ENCODE measurements at places on chromosomes 12 and 14.

DNA sequence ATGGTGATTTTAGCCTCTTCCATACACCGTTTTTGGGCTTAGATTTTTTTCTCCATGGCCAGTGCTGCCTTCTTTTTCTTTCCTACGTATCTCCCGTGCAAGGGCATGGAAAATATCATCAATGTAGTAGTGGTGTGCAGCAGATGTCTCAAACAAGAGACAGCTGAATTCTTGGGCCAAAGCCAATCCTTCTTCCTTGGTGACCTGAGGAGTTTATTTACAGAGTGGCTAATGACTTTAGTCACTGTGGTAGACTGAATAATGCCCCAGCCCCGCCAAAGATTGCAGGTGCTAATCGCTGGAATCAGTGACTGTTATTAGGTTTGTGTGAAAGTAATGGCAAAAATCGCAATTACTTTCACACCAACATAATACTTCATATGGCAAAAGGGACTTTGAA lies 235.5 kb upstream of the NOS1 start:
- DNase-seq: no peak

GRCh38 chr12:57741844-57742738 lies 2.7 kb upstream of the TSPAN31 start:
- DNase-seq: no peak

GRCh38 chr14:53963320-53964227 lies 6.9 kb upstream of the BMP4 start:
- DNase-seq: no peak

GRCh38 chr12:15831315-15831978 lies 42.3 kb upstream of the EPS8 start:
- no peak for DNase-seq

DNA sequence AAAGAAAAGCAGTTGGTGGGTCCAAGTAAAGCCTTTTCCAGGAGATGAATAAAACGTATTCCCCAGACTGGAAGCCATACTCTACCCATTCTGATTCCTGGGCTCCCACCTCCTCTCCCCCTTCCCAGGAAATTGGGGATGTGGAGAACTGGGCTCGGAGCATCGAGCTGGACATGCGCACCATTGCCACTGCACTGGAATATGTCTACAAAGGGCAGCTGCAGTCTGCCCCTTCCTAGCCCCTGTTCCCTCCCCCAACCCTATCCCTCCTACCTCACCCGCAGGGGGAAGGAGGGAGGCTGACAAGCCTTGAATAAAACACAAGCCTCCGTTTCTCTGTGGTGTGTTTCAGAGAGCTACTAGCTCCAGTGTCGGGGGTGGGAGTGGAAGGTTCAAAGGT lies 822 bp upstream of the RDH5 start:
- no peak for DNase-seq

- DNase-seq: no peak
These were observed 890 bp downstream of the AVPR1A start for GRCh38 chr12:63149909-63150712.

DNA sequence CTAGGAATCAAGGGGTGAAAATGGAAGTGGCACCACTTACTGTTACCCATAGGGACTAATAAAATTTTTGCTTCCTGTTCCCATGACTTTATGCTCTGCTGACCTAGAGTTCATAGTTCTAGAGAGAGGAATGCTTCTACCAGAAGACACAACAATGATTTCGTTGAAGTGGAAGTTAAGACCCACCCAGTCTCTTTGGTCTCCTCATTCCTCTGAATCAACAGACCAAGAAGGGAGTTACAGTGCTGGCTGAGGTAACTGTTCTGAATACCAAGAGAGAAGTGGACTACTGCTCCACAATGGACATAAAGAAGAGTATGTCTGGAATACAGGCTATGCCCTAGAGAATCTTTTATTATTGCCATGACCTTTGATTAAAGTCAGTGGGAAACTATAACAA lies 23.5 kb upstream of the DYRK2 start:
- no peak for DNase-seq

- no peak for DNase-seq
These were observed 113.1 kb downstream of the TRAFD1 start for GRCh38 chr12:112238441-112238840.

DNA sequence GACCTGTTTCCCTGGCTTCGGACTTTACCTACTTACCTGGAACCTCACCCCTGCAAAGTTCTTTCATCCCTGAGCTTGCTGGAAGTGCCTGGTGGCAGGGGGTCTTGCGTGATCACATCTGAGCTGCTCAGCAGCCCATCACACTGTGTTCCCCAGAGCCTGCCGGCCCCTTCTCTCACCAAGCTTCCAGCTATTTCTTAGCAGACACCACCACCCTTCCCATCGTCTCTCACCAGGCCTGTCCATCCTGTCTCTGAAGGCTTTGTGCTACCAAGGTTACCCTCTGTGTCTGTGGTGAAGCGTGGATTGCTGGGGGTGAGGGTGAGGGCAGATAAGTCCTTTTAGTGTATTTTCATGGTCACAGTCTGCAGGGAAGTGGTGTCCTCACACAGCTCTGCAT lies 78.8 kb upstream of the NRXN3 start:
- DNase-seq: no peak

DNA sequence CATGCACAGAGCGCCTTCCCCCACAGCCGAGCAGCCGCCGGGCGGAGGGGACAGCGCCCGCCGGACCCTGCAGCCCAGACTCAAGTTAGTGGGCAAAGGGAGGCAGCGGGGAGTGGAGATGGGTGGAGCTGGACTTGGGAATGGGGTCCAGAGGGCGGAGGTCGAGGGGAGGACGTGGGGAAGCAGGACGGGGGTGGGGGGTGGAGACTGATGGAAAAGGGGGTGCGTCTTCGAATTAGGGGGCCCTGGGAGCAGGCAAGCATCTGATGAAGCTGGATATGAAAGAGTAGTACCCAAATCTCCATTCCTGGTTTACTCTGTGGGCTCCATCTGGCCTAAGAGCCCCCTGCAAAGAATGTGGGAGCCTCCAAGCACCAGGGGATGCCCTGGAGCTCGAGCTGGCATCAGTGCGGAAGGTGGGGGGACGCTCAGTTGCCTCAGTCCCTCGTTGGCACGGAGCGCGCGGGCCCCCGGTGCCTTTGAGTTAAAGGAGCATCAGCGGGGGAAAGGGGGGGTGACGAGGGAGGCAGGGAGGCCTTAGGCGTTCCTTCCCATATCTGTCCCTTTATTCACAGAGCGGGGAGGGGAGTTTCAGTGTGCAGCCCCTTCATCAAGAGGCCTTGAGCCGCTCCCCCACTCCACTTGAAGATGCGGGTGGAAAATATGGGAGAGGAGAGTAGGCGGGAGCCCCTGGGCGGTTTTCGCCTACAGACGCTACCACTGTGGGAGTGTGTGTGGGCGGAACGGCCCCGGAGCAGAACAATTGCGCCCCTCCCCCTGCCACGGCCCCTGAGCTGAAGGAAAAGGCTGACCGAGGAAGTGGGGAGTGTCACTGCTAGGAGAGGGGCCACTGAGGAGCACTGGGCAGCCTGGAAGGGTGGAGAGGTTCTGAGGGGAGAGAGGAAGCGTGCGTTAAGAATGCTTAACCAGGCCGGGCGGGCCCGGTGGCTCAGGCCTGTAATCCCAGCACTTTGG lies 644 bp downstream of the NAB2 start:
- peak; percentile 62 for DNase-seq

DNA sequence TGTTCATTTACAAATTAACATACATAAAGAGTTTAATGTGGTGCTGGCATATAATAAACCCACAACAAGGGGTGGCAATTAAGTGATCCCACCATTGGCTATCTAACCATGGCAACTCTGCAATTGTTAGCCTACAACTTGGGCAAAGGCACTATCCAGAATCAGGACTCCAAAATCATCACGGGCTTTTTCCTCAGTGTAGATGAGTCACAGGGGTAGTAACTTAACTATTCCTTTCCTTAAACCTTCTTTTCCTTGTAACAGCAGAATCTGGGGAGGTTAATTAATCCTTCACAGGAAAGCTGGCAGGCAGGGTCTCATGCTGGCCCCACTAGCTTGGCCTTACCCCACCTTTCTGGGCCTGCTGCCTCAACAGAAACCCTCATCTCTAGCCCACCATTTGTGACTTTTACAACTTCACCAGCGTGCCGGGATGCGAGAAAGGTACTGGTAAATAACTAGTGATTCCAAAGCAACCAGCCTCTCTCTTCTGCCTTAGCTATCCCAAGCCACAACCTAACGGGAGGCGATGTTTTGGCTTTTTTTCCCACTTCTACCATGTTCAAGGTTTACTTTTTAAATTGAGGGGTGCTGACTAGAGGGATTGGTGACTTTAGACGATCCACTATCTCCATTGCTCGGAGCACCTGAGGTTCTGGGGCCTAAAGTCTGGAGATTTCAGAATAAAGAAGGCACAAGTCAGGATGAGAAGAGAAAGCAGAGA lies 744 bp downstream of the ATP5MC2 start:
- no peak for DNase-seq

GRCh38 chr12:105761075-105761474 lies 377.7 kb downstream of the NUAK1 start:
- no peak for DNase-seq

DNA sequence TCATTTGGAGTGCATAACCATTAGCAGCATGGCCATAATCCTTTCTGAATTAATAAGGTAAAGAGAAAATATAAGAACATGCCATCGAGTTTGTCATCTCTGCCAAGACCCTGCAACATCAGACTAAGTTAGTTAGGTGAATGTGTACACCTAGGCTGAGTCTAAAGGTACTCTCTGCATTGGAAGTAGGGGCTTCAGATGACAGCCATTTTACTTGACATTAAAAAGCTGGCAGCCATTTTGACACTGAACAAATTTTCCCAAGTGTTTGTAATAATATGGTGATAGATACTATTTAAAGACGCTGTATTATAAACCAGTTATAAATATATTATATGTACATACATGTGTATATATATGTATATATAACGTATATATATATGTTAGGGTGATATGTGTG lies 79.0 kb downstream of the SUDS3 start:
- DNase-seq: no peak

GRCh38 chr14:64212666-64213065 lies 81.5 kb downstream of the ESR2 start:
- DNase-seq: no peak

GRCh38 chr12:48782457-48783395 lies 6.2 kb downstream of the ADCY6 start:
- no peak for DNase-seq

DNA sequence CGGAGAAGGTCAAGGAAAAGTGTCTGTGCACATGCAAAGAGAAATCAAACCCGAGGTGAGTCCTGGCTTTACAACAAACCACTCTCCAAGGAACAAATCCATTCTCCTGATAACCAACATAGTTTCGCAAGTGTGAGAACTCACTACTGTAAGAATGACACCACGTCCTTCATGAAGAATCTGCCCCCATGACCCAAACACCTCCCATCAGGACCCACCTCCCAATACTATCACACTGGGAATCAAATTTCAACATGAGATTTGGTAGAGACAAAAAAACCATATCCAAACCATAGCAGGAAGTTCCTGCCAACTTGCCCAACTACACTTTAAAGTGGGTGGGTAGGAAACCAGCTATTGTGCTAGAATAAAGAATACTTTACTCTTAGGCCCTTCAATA lies 2.4 kb upstream of the ERC1 start:
- no peak for DNase-seq

DNA sequence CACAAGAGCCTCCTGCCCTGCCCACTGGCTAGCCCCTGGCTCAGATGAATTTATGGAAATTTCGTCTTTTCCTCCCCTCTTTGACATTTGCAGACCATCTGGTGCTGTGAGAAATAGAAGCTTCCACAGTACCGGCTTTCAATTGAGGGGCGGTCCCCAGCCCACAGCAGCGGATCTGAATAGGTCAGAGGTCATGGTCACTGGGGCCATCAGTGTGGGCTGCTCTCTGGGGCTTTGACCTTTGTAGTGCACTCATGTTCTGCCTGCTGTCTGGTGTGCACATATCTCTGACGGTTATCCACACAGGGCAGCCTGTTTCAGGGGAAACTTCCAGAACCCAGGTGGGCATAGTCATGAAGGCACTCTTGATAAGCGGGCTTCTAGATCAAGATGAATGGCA lies 2.5 kb upstream of the RFLNA start:
- no peak for DNase-seq

GRCh38 chr12:39752482-39753137 lies 133.0 kb upstream of the ABCD2 start:
- DNase-seq: no peak

DNA sequence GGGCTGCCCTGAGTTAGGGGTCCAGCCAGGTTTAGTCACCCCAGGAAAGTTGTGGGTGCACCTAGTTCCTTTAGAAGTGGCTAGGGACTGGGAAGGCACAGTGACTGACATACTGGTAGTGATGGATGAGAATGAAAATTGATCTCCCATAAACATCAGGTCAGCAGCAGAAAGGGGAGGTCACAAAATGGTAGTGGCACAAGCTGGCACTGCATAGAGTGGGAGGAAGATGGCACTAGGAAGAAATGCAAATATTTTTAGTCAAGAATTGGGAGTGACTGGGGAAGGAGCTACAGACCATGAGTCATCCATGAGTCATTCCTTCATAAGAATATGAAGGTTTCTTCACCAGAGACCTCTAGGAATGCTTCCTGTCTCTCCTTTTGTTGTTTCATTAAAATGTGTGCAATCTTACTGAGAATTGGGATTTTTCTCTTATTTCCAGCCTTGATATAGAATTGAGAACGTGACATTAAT lies 198.3 kb upstream of the AMIGO2 start:
- no peak for DNase-seq

DNA sequence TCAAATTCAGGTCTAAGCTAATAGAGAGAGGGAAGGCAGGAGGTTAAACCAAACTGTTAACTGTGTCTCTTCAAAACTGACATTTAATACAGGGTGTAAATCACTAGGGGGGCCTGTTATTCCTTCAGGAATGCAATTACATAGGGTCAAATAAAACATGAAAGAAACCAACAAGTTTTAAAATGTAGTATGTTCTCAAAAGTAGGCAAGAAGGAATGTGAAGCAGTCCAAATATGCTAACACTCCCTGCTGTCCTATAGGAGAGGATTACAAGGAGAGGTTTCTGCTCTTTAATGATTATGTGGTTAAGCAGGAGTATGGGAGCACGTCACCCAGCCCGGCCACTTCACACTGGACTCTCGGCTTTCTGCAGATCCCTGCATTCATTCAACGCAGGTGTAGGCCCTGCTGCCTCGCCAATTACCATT lies 42.5 kb upstream of the BMP4 start:
- no peak for DNase-seq

DNA sequence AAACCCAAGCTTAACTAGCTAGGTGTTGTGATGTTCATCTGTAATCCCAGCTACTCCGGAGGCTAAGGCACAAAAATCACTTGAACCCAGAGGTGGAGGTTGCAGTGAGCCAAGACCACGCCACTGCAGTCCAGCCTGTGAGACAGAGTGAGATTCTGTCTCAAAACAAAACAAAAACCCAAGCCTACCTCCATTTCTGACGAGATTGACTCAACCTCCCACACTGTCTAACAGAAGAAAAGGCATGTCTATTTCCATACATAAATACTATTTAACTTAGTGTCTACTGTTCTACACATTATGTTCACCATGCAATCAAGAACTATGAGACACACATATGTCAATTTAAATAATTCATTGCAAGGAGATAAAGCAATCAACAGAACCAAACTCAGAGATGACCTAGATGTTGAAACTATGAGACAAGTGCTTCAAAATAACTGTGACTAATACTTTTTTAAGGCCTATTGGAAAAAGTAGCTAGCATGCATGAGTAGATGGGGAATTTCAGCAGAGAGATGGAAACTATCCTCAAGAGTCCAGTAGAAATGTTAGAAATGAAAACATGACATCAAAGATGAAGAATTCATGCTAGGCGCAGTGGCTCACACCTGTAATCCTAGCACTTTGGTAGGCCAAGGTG lies 75.9 kb upstream of the DHRS4 start:
- DNase-seq: no peak

Measured in tibial nerve (tissue), 4 donors.